ENCODE measurements at places on chromosomes 7 and 10.

DNA sequence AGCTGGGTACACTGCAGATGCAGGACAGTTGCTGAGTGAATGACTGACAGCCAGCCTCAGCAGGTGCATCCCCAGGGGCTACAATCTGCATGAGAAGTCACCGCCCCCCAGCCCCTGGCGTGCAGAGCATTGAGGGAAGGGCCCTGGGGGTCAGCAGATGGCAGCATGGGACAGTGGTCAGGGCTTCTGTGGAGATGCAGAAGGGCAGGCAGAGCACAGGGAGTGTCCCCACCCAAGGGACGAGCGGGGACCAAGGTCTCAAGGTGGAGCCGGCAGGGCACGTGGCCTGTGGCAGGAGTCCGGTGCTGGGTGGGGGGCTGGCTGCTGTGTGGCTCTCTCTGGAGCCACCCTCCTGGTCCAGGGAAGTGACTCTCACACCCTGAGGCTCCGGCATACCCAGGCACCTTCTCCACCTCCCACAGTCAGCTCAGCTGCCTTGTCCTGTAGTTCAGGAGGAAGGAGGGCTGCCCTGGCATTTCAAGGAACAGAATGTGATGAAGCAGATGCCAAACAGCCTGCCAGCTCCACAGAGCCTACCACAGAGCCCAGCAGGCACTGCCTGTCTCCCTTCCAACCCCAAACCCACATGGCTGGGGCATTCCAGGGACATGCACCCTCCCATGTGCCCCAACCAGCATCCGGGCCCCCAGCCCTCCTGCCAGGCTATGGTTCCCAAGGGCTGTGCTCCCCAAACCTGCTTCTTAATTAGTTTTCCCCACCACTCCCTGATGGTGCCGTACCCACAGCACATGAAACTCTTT lies 114.5 kb downstream of the TMEM130 start:
- DNase-seq: no peak

GRCh38 chr7:102189756-102190155 lies 96.9 kb upstream of the SH2B2 start:
- DNase-seq: no peak

DNA sequence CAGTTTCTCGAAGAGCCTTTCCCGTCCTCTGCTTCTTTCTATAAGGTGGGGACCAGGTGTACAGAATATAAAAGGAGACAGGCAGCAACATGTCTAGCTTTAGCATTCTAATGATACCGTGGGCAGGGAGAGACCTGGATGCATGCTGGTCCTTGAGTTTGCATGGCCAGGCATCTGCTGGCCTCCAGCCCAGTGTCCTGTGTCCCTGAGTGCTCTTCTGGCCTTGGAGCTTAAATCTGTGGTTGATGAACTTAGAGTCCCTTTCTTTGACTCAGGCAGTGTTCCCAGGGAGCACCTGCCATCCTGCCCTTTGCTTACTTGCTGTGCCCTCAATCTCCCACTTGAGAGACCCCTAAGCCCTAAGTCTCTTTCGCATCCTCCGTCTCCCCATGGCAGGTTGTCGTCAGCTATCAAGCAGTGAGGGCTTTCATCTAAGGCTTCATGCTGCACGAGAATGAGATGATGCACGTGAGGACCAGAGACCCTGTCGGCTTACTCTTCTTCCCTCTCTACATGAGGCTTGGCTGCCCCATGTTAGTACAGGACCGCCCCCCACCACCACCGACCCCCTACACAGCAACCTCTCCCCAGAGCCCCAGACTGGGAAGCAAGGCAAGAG lies 313.4 kb upstream of the C7orf33 start:
- DNase-seq: no peak

DNA sequence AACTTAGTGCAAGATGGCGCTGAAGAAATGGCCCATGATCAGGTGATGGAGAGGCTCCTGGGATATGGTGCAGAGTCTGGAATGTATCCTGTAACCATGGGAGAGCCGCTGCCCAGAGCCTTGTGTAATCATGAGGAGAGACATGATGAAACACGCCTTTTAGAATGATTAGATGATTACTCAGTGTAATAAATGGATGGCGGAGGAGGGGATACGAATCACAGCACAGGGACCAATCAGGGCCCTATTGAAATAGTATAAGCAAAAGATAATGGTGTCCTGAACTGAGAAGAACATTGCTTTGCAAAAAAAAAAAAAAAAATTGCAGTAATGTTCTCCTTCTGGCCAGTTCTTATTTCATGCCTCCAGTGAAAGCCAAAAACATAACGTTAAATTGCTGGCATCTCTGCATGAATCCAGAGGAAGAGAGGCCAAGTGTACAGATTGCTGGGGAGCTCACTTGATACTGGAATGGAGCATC lies 668.5 kb upstream of the AUTS2 start:
- DNase-seq: no peak

- DNase-seq: peak; percentile 29
Measured at GRCh38 chr10:74419958-74420375, 268.9 kb downstream of the ADK start.

DNA sequence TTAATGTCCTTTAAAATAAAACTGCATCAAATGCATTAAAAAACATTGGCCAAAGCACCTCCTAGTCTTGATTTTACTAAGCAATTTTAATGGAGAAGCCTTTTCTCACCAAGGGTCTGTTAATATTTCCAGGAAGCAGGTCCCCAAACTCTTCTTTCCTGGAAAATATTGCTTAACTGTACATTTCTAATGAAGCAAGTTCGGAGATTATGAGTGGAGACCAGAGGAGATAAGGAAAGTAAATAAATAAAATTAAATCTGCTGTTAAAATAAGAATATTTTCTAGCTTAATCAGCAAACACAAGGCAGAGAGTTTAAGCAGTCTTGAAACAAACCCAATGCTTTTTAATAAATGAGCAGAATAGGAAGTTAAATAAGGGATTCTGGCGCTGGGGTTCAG lies 322.4 kb downstream of the PTEN start:
- DNase-seq: no peak

- no peak for DNase-seq
Measured at GRCh38 chr7:22394739-22395138, 37.8 kb upstream of the RAPGEF5 start.

GRCh38 chr7:29556405-29557195 lies 7.0 kb upstream of the PRR15 start:
- no peak for DNase-seq

DNA sequence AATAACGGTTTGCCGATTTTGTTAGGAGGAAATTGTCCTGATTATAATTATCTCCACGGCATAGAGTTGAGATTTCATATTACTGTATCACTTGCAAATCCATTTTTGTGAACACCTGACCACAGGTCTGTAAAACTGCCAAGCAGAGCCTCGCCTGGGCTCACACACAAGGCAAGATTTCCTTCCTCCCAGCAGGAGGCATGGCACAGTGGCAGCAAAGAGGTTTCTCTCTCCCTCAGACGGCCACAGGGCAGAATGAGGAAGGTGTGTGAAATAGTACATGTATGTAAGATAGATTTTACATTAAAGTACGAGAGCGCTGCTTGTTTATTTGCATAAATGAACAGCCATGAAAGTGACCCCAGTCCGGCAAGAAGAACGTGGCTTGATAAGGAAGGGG lies 130.1 kb downstream of the CELF2 start:
- no peak for DNase-seq

DNA sequence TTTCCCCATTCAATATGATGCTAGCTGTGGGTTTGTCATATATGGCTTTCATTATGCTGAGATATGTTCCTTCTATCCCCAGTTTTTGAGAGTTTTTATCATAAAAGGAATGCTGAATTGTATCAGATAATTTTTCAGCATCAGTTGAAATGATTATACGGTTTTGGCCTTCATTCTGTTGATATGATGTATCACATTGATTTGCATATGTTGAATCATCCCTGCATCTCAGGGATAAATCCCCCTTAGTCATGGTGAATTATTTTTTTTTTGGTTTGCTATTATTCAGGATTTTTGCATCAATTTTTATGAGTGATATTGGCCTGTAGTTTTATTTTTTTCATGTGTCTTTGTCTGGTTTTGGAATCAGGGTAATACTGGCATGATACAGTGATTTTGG lies 1152.3 kb upstream of the C7orf33 start:
- no peak for DNase-seq

DNA sequence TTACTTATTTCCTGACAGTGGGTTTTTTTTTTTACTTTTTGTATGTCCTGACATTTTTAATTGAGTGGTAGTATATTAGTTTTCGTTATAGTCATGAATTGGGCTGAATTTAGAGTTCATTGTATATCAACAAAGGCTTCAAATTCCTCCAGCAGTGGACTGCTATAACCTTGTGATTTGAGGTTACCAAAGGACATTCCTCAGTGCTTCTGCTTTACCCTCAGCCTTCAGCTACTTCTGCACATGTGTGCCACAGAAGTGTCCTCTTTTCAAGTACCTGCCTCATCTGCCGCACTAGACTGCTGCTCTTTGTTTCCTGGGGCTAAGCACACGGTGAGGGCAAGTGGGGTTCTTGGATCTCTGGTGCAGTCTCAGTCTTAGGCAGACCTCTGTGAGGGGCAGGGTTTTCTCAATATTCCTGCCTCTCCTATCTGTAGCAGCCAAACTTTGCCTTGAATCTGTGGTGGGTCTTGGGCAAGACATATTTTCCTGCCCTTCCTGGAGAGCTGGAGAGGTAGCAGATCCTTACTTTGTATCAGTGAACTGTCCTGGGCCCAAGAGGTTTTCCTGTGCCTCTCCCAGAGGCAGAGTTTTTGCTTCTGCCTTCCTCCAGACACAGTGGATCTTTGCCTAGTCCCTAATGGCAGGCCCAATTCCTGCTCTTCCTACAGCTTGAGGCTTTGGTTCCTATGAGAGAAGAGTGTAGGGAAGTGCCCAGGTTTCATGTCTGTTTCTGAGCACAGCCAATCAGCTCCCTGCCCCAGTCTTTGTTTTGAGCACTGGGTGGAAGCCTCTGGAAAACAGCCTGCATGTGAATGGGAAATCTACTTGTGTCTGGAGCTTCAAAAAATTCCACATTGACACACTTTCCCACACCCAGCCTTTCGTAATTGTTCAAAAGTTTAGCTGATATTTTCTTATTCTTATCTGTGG lies 39.0 kb upstream of the STRIP2 start:
- DNase-seq: no peak

- no peak for DNase-seq
Measured at GRCh38 chr7:121558288-121558687, 162.2 kb upstream of the FAM3C start.

GRCh38 chr10:80265740-80266512 lies 23.5 kb downstream of the MAT1A start:
- no peak for DNase-seq

- no peak for DNase-seq
Measured at GRCh38 chr10:30007406-30007805, 52.0 kb downstream of the JCAD start.

- peak; percentile 57 for DNase-seq
Measured at GRCh38 chr7:24980534-24981170, 674 bp upstream of the OSBPL3 start.

- peak; percentile 57 for DNase-seq
Measured at GRCh38 chr10:50310560-50311174, 59.4 kb upstream of the ASAH2 start.

- no peak for DNase-seq
Measured at GRCh38 chr10:20836401-20836800, 60.7 kb downstream of the NEBL start.

- no peak for DNase-seq
Measured at GRCh38 chr10:31116226-31116625, 84.6 kb upstream of the ZNF438 start.

DNA sequence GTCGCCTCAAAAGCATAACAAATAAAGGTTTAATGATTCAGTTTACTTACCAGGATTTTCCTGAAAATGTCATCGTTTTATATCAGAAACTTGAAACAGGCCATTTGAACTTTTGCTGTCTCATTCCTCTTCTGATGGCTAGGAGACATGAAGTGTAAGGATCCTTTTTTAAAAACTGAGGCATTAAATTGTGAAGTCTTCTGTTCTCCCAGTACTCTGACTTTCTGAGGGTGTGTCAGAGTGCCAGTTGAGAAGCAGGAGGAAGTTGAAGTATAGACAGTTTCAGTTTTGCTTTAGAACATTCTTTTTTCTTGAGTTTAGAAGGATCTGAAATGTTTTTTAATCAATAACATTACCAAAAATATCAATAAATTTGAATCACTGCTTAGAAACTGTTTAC lies at the start of gene SAMD9L:
Gene SAMD9L (minus strand): TSS at position 242 of the 400 bp plus-strand sequence. CDS start 12,414 bp downstream, outside the sequence.
- DNase-seq: no peak

GRCh38 chr7:88218429-88218745 lies 1.5 kb downstream of the SRI start:
- no peak for DNase-seq

Data from stimulated activated CD8-positive, alpha-beta memory T cell treated with anti-CD3 and anti-CD28 coated beads, Interleukin-4, amount 100 ng/mL, for 48 hours (primary cell).